ENCODE measurements at places on chromosomes 7 and 10.

GRCh38 chr10:10053051-10053450 lies 964.6 kb upstream of the CELF2 start:
- DNase-seq: no peak

DNA sequence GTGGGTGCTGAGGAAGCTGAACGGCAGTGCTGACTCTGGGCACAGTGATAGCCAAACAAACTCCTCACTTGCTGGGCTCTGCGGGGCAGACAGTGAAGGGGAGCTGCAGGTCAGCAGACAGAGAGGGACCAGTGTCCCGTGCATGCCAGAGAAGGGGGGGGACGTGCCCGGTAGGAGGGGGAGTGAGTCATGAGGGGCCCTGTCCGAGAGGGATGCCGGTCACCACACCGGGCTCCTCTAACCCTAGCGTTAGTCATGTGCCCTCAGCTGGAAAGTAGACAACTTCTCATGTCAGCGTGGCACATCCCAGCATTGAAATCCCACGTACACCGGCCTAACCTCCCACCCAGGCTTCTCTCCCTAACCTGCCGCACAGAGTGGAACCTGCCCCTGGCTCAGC lies 117.1 kb upstream of the DPP6 start:
- DNase-seq: no peak

DNA sequence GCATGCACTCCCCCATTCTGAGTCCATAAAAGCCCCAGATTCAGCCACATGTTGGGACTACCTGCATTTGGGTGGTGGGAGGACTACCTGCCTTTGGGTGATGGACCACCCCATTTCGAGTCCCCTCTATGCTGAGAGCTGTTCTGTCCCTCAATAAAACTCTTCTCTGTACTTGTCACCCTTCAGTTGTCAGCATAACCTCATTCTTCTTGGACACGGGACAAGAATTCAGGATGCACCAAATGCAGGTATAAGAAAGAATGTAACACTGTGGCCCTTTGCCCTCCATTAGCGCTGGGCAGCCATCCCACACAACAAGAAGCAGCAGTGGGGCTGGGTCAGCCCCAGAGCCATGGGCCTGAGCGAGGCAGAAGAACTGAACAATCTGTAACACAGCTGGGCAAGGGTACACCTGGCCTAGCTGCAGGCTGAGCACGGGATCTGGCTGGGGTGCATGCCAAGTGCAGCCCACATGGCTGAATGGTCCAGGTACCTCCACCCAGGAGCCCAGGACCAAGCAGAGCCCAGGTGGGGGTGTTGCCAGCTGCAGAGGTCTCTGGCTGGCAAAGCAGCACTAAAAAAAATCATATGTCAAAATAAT lies 1344.3 kb upstream of the LRRTM3 start:
- no peak for DNase-seq

DNA sequence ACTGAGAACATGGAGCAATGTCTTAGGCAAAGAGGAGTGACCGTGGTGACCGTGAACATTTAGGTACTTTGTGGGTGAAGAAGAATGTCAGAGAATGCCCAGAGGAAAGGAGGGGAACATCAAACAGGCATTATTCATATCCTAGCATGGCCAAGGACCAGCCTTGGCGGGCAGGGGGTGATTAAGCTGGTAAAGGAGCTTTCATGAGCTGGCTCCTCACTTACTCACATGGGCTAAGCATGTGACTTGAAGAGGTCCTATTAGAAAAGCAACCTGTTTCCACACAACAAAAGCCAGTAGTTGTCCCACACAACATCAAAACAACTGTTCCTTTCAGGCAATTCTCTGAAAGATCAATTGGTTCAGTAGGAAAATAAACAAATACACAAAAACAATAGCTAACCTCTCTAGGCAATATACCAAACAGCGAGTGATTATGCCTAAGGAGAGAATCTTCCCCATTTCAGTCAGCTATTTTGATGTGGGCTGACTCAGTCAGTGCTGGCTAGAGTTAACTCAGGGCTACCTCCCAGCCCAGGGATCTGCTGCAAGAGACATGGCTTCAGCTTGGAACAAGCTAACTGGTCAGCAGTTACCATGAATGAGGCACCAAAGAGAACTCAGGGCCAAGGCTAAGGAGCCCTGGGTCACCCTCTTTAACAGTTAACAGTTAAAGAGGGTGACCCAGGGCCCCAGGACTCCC lies 283.5 kb downstream of the ARHGAP12 start:
- no peak for DNase-seq

- no peak for DNase-seq
Measured at GRCh38 chr7:137696376-137696775, 150.4 kb downstream of the DGKI start.

DNA sequence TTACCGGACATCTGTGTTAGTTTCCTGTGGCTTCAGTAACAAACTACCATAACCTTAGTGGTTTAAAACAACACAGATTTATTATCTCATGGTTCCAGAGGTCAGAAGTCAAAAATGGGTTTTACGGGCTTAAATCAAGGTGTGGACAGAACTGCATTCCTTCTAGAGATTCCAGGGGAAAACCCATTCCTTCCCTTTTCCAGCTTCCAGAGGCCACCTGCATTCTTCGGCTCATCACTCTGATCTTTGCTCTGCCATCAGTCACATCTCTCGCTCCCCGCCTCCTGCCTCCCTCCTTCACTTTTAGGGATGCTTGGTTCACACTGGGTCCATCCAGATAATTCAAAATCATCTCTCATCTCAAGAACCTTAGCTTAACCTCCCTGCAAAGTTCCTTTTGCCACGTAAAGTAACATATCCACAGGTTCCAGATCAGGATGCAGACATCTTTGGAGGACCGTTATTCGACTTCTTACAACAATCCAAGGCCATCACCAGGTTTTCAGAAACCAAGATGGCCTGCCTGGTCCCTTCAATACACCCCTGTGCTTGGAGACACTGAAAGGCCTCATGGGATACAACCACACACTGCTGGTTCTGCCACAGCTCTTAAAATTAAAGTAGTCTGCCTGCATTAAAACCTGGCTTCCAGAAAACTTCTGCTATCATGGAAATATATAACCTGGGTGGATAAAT lies 225.9 kb upstream of the MYO3A start:
- no peak for DNase-seq

DNA sequence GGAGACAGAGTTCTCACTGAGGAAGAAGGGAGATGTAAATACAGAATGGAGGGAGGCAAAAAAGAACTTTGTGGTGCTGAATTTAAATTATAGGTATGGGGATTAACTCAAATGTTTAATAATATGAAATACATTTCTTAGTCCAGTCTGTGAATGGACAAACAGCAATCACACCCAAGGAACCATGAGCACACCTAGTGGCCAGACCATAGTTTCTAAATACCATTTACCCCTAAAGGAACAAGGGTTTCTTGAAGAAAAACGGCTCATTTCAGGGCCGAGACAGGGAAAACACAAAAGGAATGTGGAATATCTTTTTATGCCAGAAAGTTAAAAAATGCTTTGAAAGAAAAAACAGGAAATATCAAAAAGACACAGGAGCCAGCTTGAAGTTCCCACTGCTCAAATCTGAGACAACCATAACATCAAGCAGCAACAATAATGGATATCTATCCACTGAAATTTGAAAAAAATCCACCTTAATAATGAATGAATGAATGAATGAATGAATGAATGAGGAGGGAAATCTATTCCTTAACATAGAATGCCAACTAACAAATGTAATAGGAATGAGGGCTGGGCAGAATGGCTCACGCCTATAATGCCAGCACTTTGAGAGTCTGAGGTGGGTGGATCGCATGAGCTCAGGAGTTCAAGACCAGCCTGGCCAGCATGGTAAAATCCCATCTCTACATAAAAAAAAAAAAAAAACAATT lies 8.6 kb downstream of the IPMK start:
- DNase-seq: no peak

- DNase-seq: no peak
Measured at GRCh38 chr10:45819552-45819951, 27.7 kb downstream of the AGAP4 start.

DNA sequence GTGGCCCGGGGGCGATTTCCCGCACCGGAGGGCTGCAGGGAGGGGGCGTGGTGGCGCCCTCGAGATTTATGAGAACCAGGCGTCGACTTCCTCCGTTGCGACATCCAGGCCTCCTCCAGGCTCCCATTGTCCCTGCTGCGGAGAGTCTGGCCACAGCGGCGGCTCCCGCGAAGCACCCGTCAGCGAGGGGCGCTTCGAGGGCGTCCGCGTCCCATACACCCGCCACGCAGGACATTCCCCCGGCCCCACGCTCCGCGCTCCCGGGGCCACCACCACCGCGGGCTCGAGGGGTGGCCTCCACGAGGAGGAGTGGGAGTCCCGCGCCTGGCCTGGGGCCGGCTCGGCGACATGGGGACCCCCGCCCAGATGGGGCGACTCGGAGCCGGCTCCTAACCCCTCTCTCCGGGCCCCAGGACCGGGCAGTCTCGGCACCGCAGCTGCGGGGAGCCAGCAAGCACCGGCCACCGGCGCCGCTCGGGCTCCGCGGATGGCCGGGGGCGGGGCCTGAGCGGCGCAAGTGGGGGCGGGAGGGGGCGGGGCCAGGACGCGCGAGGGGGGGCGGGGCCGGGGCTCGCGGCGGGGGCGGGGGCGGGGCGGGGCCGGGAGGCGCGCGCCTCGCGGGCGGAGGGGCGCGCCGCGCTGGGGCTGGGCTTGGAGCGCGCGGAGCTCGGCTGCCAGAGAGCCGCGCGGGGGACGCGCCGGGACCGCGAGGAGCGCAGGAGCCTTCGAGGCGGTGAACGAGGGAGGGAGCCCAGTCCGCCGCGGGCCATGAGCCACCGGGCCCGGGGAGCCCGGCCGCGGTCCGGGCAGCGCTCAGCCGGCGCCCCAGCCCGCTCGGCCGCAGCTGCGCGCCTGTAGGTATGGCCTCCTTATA lies at the start of gene SH2B2:
Gene SH2B2, plus strand, starts transcription at position 632 of the 874 bp plus-strand sequence. CDS start 13,683 bp downstream, outside the sequence.
- no peak for DNase-seq

DNA sequence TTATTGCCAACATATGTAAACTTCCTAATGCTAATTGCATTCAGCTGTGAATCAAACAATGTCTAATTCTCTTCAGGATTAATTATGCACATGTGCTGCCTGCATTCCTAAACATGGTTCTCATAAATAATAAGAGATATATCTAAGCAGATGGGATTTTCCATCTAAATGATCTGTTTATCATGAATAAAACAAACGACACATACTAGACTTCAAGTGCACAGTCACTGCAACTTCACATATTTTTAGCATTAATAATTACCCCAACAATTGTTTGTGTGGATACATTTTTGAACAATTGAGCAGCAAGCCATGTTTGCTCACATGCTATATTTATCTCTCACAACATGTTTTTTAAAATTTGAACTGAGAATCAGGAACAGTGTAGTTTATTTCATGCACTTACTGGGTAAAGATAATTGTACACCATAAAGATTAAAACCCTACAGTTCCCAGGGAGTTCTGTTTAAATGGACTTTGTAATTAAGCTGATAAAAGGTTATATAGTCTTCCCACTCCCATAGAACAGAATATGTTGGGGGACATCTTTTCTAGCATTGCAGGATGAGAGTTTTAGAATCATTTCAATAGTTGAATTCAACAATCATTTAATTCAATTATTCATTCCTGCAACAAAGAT lies 378.5 kb downstream of the MDFIC start:
- no peak for DNase-seq

- no peak for DNase-seq
Measured at GRCh38 chr7:69845721-69846495, 247.6 kb downstream of the AUTS2 start.

DNA sequence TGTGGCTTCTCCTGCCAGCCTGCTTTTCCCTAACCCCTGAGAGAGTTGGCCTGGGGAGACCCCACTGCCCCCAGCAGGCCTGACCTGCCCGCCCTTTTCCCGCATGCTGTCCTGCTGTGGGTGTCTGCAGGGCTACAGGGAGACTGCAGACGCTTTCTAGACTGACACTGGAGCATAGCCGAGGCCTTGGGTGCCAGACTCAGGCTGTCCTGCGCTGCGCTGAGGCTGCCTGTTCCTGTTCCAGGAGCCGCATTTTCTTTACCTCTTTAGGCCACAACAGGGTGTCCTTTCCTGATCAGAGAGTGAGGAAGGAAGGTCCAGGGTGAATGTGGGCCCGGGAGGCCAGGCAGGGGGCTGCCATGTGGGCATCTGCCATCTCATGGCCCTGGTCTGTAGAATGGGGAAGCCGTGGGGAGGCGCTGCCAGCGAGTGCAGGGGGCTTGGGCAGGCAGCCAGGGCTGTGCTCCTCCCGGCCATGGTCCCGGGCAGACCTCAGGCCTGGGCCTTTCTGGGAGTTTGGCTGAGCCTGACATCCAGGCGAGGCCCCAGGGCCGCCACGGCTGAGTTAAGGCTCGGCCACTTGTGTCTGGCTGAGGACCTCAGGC lies 3.6 kb downstream of the PWWP2B start:
- no peak for DNase-seq

- DNase-seq: no peak
Measured at GRCh38 chr7:2099048-2099957, 133.4 kb downstream of the MAD1L1 start.

DNA sequence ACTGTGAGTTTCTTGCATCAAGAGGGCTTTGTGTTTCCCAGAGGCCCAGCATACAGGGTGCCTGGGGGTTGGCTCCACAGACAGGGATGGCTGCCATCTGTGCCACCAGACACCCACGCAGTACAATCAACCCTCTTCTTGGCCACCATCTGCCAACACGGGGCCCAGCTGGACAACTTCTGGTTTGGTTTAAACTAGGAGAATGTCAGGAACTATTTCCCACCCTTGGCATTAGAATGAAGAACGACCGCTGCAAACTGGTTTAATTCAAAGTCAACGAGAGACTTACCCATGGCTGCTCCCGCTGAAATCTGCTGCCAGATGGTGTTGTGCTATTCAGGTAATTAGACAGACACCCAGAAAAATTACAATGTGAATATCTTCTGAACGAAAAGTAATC lies 27.8 kb downstream of the NMT2 start:
- no peak for DNase-seq

DNA sequence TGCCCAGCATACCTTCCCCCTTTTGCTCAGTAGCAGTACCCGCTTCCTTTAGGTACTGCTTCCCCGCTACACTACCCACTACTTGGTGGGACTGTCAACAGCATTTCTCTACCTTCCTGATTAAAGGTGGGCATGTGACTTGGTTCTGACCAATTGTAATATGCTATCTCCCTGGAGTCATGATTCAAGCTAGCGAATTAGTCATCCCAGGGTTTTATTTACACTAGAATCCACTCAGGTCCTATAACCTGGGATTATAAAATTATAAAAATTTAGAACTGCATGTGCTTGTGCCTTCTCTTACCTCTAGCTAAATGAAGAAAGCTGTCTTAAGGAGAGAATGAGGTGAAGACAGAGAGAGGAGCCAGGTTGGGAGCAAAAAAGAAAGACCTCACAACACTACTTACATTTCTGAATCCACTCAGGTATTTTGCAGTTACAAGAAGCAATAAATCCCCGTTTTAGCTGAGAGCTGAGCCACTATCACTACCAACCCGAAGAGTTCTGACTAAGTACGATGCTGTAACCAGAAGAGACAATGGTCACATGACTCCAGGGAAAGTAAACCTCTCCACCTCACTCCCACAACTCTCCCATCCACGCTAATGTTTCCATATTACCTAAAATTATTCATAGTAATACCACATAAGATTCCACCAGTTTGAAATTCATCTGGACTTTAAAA lies 9.7 kb downstream of the GBX1 start:
- DNase-seq: no peak

DNA sequence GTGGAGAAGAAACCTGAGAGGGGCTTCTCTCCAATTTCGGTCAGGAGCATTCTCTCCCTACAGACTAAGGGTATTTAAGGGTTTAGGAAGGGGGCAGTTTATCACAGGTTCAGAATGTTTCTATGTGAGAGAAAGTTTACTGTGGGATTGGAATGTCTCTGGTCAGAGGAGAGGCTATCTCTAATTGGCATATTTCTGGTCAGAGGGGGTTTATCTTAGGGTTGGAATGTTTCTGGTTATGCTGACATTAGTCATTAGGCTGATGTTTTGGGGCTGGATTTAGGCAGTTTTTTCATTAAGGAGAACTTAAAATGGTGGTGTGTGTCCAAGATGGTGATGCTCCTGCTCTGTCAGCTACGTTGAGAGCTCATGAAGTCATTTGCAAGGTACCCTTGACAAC lies 758.0 kb downstream of the TYW1 start:
- no peak for DNase-seq
